ENCODE measurements at places on chromosomes 3 and 15.

DNA sequence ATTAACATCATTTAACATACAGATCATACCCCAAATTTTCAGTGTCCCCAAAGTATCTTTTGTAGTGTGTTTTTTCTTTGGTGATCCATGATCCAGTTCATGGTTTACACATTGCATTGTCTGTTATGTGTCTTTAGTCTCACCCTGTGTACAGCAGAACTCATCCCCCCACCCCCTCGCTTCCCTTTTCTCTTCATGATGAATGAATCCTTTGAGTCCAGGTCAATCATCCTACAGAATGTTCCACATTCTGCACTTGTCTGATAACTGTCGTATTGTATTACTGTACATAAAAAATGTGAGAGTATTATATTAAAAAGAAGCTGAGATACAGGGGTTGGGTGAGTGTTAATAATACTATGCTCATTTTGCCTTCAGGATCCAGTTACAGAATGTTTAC is 14.6 kb upstream of the NIT2 start:
- no peaks in the 10 kb centered on the region for H3K36me3 ChIP-seq
- no peak for DNase-seq
- no peak overlapping the region for H3K4me3 ChIP-seq
- H3K4me1 ChIP-seq: no peaks in the 10 kb centered on the region
- H3K27me3 ChIP-seq: peaks cover 3% of the 10 kb centered on the region

DNA sequence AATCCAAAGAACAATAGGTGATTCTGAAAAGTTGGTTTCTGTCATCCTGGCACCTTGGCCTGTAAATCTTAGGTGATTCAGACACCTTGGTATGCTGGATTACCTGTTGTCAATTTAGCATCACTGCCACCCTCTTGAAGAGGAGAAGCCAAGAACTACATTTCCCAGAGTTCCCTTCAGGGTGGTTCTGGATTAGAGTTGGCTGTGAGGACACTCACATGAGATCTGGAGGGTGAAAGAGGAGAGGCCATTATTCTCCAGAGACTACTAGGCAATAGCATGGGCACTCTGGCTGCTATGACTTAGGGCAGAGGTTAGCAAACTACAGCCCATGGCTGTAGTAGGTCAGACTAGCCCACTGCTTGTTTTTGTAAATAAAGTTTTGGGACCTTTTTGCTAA is 41.7 kb upstream of the CORO2B start:
- H3K4me1 ChIP-seq: no peaks in the 10 kb centered on the region
- DNase-seq: no peak
- H3K4me3 ChIP-seq: no peak overlapping the region
- peaks cover 3% of the 10 kb centered on the region for H3K27me3 ChIP-seq
- H3K27ac ChIP-seq: no peak overlapping the region
- H3K36me3 ChIP-seq: peaks cover 12% of the 10 kb centered on the region

DNA sequence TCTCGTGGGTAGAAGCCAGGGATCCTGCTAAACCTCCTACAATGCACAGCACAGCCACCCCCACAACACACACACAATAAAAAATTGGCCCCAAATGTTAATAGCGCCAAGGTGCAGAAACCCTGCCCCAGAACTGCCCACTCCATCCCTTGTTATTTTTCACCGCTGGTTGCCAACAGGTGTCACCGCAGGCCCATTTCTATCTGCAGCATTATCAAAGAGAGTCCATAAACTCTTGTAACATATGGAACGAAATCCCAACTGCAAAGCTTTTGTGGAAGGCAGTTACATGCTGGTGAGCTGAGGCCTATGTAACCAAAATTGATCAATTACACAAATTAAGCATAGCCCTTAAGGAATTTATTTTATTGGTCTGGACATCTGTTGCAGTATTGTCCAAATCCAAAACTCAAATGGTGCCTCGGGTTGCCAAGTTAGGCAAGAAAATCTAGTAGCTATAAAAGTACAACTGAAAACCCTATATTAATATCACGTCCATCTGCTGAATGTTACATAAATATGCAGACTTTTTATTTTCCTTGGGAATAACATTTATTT is 66.2 kb downstream of the SAMMSON start:
- H3K36me3 ChIP-seq: no peaks in the 10 kb centered on the region
- H3K27ac ChIP-seq: no peak overlapping the region
- no peak overlapping the region for H3K4me3 ChIP-seq
- DNase-seq: peak; percentile 18
- no peaks in the 10 kb centered on the region for H3K27me3 ChIP-seq

DNA sequence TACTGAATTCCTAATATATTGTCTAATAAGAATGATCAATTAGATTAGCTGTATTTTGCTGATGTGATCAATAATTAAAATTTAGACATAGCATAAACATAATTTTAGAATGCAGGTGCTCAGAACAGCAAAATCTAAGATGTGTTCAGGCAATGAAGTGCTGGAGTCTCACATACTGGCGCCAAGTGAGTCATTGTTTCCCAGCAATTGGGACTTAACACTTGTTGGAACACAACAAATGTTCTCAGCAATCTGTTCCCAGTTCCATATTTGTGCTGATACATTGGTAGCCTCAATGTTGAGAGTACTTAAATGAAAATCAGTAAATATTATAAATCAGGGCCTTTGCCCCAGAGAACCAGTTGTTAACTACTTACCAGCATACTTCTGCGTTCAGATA is 619.0 kb downstream of the ROBO1 start:
- peaks cover 2% of the 10 kb centered on the region for H3K4me1 ChIP-seq
- H3K27ac ChIP-seq: no peak overlapping the region
- DNase-seq: no peak
- H3K27me3 ChIP-seq: peaks cover 2% of the 10 kb centered on the region

- no peaks in the 10 kb centered on the region for H3K4me1 ChIP-seq
- no peaks in the 10 kb centered on the region for H3K36me3 ChIP-seq
- H3K27ac ChIP-seq: no peak overlapping the region
- no peaks in the 10 kb centered on the region for H3K27me3 ChIP-seq
- no peak for DNase-seq
Observed at GRCh38 chr3:46291046-46291445, 48.8 kb downstream of the CCR3 start.

DNA sequence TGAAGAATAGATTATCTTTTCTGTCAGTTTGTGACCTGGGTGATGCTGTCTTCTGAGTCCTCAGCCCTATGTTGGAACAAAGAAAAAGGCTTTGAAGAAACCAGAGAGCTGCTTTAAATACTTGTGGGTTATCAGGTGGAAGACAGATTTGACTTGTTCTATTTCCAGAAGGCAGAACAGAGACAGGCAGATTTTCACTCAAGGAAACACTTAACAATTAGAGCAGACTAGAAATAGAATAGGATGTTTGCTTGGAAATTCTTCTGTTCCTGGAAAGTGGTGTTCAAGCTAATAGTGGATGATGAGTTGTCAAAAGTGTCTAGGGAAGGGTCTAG is 219.4 kb downstream of the UBE2E2 start:
- peaks cover 3% of the 10 kb centered on the region for H3K4me1 ChIP-seq
- H3K27ac ChIP-seq: no peak overlapping the region
- no peak overlapping the region for H3K4me3 ChIP-seq
- H3K36me3 ChIP-seq: no peaks in the 10 kb centered on the region

DNA sequence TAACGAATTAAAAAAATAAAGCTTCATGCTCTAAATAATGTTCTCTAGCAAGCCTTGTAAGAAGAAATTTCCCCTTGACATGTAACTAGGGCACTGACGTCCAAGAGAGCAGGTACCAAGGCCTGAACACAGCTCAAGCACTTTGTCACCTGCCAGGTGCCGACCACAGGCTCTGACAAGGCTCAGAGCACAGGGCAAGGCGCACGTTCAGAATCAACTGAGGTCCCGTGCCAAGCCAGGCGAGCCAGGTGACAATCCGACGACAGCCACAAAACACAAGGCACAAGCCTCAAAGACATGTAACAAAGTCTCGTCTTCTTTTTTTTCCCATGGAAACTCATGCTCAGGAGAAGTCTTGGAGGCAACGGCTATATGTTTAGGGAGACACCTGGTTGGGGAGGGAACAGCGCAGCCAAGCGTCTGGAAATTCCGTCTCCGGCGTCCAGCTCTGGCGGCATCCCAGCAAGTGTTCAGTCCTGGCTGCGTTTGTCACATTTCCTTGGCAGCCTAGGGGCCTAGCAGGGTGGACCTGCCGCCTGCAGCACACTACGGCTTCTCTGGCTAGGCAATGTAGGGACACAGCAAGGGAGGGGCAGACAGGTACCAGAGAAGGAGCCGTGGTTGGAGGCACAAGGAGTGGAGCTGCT is 76.7 kb downstream of the ADAMTS17 start:
- H3K4me1 ChIP-seq: no peaks in the 10 kb centered on the region
- H3K27me3 ChIP-seq: no peaks in the 10 kb centered on the region
- no peak overlapping the region for H3K4me3 ChIP-seq
- DNase-seq: no peak
- no peaks in the 10 kb centered on the region for H3K36me3 ChIP-seq

DNA sequence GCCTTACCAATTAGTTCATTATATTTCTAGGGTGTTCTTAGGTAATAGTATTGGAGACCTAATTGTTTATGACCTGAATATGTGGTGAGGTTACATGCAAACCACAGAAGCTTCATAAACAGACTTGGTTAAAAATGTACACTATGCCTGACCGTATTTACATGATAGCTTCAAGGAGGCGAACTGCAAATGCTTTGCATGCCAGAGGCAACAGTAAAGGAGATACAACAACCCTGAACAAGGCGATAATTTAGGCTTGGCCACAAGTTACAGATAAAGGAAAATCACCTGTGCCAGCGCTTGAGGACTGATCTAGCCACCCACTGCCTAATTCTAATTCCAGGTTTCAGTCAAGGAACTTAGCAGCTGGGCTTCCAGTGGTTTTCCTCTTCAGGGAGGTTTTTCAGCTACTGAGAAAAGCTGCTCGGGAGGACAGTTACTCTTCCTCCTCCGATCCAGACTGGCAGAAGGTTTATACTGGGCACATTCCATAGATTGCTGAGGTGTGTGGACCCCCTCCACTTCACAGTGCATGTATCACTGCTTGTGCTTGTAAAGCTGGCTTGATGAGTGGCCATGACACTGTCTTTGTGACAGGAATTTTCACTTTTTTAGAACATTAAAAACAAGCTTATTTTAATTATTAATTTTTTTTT is 95.6 kb downstream of the DHX36 start:
- no peak overlapping the region for H3K4me3 ChIP-seq
- DNase-seq: no peak
- peaks cover 21% of the 10 kb centered on the region for H3K4me1 ChIP-seq
- no peaks in the 10 kb centered on the region for H3K27me3 ChIP-seq

- DNase-seq: no peak
- H3K36me3 ChIP-seq: no peaks in the 10 kb centered on the region
Observed at GRCh38 chr3:180447136-180447535, 154.8 kb upstream of the TTC14 start.

DNA sequence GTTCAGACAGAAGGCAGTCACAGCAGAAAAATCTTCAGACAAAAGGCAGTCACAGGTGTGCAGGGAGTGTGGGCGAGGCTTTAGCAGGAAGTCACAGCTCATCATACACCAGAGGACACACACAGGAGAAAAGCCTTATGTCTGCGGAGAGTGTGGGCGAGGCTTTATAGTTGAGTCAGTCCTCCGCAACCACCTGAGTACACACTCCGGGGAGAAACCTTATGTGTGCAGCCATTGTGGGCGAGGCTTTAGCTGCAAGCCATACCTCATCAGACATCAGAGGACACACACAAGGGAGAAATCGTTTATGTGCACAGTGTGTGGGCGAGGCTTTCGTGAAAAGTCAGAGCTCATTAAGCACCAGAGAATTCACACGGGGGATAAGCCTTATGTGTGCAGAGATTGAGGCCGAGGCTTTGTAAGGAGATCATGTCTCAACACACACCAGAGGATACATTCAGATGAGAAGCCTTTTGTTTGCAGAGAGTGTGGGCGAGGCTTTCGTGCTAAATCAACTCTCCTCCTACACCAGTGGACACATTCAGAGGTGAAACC is 27.6 kb downstream of the ZNF589 start:
- peaks cover 2% of the 10 kb centered on the region for H3K27me3 ChIP-seq
- DNase-seq: no peak
- peak overlapping the region; percentile 20 for H3K27ac ChIP-seq
- H3K4me1 ChIP-seq: peaks cover 4% of the 10 kb centered on the region
- H3K4me3 ChIP-seq: peak overlapping the region; percentile 1
- peaks cover 16% of the 10 kb centered on the region for H3K36me3 ChIP-seq

GRCh38 chr3:157081626-157082210 is 78.2 kb downstream of the CCNL1 start:
- peak overlapping the region; percentile 47 for H3K4me3 ChIP-seq
- DNase-seq: peak; percentile 99
- H3K36me3 ChIP-seq: no peaks in the 10 kb centered on the region
- H3K4me1 ChIP-seq: peaks cover 32% of the 10 kb centered on the region
- peaks cover 4% of the 10 kb centered on the region for H3K27me3 ChIP-seq

DNA sequence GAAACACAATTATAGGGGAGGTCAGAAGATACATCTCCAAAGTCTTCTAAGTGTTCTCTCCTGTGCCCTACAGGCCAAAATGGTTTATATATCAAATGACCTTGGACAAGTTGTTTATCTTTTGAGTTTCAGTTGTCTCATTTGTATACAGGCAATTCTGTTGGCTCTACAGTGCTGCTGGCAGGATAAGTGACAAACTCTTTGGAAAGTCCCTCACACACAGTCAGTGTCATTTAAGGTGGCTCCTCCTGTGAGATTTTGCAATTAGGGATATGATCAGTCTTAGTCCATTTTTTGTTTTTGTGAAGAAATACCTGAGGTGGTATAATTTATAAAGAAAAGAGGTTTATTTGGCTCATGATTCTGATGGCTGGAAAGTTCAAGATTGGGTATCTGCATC is 1035.8 kb upstream of the CFAP20DC start:
- H3K27ac ChIP-seq: no peak overlapping the region
- H3K36me3 ChIP-seq: no peaks in the 10 kb centered on the region
- H3K27me3 ChIP-seq: peaks cover 4% of the 10 kb centered on the region
- H3K4me3 ChIP-seq: no peak overlapping the region

DNA sequence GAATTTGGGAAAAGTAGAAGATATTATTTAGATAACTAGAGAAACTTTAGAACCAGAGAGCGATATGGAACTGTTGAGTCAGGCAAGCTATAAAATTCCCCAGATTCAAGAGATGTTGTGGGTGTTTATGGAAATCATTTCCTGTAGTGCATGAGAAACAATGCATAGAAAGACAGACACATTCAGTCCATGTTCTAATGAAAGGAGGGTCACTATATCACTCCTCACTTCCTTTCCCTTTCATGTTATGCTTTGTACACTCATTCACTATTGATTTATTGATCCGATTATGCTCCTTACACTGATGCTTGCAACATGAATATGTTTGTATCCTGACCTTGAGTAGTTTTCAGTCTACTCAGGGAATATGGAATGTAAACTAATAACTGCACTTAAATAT is 1459.9 kb upstream of the ALCAM start:
- H3K27ac ChIP-seq: peak overlapping the region; percentile 80
- DNase-seq: no peak
- H3K4me1 ChIP-seq: peaks cover 19% of the 10 kb centered on the region
- peaks cover 2% of the 10 kb centered on the region for H3K27me3 ChIP-seq

DNA sequence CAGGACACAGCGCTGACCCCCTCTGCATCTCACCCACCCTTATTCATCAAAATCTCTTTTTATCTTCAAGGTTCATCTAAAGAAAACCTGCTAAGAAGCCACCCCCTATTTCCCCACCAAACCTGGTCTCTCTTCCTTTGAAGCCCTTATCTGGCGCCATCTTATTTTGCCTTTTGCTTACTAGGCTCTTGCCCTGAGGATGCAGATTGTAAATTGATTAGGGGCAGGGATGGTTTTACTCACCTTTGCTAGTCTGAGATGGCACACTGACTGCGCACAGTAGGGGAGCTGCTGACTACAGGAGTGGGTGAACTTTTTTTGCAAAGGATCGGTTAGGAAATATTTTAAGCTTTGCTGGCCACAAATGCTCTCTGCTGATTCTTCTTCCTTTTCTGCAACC is 78.9 kb upstream of the BHLHE40 start:
- no peaks in the 10 kb centered on the region for H3K36me3 ChIP-seq
- no peaks in the 10 kb centered on the region for H3K4me1 ChIP-seq
- peaks cover 2% of the 10 kb centered on the region for H3K27me3 ChIP-seq
- no peak overlapping the region for H3K4me3 ChIP-seq
- no peak overlapping the region for H3K27ac ChIP-seq
- DNase-seq: no peak

Measured in glutamatergic neuron (in vitro differentiated cells).